ENCODE measurements at places on chromosomes 7 and 10. TPM values are rescaled to one million over a fixed set of nuclear protein-coding genes. Genes with fewer than 3 reads are reported as not detected.

DPY19L1 gene
- 58.3 TPM for total RNA-seq

SEMA3A gene
- 7.9 TPM for total RNA-seq

COBL gene
- total RNA-seq: 1.2 TPM

FGFBP3 gene
- 1.4 TPM for total RNA-seq

FZD8 gene
- total RNA-seq: 55.9 TPM

BLVRA gene
- total RNA-seq: 22.0 TPM

DNA sequence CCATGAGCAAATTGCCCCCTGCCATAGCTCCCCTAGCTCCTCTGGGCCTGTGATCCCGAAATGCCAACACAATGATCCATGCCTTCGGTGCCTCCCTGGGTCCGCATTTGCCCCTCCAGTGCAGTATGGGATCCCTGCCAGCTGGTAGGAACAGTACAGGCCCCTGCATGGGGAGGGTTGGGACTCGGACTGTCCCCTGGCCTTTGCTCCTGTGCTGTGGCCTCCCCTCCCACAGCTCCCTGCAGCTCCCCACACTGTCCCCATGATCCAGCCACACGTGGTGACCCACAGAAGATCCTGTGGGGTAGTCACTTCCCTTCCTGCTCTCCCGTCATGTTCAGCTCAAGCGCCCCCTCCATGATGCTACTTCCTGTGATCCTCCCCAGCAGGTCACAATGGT, 140.3 kb downstream of the MAPK8 start:
- no peak for DNase-seq

DNA sequence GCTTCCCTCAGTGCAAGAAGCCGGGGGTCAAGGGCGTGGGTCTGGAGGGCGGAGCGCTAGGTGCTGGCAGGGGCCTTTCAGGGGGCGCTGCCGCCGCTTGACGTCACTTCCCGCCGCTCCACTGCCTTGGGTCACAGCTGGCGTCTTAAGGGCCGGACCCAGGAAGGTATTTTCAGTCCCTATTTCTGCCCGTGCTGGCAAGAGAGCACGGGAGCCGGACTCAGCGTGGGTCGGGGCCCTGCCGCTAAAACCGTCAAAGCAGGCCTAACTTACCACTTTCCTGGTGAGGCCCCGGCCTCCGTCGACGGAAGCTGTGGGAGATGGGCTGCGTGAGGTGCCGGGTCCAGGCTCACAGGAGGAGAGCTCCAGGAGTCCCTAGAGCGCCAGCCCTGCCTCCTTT, 12.0 kb downstream of the VAX1 start:
- DNase-seq: no peak

- DNase-seq: no peak
These were observed 10.8 kb downstream of the ADAMTS14 start for GRCh38 chr10:70682920-70683600.

GRCh38 chr7:155684543-155684942, 40.1 kb downstream of the RBM33 start:
- DNase-seq: no peak

DNA sequence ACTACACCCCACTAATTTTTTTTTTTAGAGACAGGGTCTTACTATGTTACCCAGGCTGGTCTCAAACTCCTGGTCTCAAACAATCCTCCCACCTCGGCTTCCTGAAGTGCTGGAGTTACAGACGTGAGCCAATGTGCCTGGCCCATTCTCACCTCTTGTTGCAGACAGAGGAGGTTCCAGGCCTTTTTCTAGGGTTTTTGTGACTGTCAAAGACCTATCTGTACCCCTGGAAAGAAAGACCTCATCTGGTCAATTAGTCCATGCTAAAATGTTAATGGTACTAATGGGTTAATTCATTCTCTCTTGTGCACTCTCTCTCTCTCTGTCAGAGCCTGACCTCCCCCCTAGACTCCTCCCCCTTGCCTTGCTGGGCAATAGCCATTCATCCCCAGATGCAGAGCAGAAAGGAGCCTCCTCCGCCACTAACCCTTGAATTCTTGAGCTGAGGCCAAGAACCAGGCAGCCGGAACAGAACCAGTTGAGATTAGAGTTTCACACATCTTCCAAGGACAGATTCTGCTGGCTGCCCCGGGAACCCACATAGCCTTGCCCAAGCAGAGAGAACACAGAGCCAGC, 209.7 kb downstream of the SKIDA1 start:
- no peak for DNase-seq

GRCh38 chr7:159034394-159034793, 110.3 kb downstream of the VIPR2 start:
- no peak for DNase-seq

DNA sequence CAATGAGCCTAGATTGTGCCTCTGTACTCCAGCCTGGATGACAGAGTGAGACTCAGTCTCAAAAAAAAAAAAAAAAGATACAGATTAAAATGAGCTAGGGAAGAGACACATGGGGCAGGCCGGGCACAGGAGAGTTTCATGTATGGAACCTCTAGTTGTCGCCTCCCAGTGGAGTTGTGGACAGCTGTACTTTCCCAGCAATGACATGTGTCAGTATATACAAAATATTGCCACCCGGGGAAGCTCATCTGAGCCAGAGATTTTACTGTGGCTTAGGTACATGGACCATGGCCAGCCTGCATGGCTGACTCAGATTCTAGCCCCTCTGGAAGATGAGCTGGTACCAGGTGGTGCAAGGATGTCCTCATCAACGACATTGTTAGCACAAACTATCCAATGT, 87.4 kb downstream of the COL26A1 start:
- DNase-seq: no peak

DNA sequence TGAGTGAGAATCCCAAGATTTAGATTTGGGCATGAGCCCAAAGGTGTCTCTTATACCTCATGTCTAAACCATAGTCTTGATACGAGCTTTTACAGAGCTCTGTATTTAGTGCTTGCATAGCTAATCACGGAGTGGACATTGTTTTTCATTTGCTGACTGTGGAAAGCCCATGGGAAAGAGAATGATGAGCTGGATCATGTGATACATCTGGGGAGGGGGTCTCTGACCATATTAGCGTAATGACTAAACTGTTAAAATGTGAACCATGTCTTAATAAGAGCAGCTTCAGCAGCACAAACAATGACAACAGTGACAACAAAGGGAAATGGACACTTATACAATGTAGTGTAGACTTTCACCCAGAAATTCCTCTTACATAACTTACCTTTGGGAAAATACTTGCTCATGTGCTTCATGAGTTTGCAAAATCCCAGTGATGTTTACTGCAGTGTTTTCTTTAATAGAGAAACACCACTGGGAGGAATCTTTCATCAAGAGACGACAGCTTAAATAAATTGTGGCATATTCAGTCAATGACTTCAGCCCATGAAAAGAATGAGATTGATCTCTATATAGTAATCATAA, 44.0 kb upstream of the ITGB1 start:
- no peak for DNase-seq

GRCh38 chr10:42367532-42368230, 270.7 kb downstream of the ZNF33B start:
- peak; percentile 92 for DNase-seq

- DNase-seq: peak; percentile 99
These were observed 182.8 kb downstream of the ARHGAP12 start for GRCh38 chr10:31745612-31746376.

- DNase-seq: no peak
These were observed 278.6 kb upstream of the HABP2 start for GRCh38 chr10:113274176-113274829.

- peak; percentile 97 for DNase-seq
These were observed 109.9 kb downstream of the JCAD start for GRCh38 chr10:29949411-29950011.

GRCh38 chr7:66114743-66115649, at the start of gene CRCP:
CRCP (plus strand) TSS chr7:66114847; CDS start chr7:66114963, 116 bp downstream.
- DNase-seq: peak; percentile 82

GRCh38 chr10:79168210-79168609, 99.4 kb downstream of the ZMIZ1 start:
- no peak for DNase-seq

DNA sequence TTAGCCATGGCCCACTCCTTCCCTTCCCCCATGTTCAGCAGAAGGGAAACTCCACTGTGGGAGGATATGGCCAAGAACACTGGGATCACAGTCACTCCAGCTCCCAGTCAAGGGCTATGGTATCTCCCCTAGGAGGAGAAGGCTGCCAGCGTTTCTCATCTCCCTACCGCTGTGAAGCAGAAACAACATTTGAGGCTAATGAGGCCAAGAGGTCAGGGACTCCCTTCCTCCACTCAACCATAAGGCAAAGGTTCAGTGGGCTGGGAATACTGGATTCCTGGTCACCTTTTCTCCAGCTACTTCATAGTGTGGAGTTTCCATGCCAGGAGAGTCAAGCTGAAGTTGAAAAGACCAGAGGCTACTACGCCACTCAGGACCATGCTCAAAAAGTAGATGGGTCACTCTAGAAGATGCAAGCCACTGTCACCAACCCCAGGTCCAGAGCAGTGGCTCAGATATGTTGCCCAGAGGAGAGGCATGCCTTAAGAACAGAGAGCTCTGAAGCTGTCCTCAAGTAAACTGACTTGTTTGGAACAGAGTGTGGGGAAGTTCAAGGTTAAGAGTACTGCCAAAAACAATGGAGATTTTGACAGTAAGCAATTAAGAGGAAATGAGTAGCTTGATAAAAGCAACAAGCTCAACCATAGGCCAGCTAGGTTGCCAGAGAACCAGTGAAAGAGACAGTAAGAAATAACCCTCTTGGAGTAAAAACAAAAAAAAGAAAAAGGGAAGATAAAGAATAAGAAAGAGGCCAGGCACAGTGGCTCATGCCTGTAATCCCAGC, 3.8 kb upstream of the TMEM140 start:
- DNase-seq: no peak

DNA sequence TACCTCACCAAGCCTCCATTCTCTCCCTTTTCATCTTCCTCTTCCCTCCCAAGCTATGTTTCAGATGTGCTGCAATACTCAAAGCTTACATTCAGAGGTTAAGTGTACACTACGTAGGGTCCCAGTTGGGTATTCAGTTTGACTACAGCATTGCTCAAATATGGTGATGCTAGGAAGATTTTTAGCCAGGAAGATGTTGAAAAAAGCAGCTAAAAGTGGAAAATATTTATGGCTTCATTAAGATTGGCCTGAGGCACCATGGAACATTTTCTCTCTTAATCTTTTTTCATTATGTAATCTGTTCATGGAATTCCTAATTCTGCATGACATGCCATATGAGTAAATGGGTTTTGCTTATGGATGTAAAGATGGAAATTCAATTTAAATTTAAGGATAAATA, 72.0 kb upstream of the ABCB5 start:
- DNase-seq: no peak

DNA sequence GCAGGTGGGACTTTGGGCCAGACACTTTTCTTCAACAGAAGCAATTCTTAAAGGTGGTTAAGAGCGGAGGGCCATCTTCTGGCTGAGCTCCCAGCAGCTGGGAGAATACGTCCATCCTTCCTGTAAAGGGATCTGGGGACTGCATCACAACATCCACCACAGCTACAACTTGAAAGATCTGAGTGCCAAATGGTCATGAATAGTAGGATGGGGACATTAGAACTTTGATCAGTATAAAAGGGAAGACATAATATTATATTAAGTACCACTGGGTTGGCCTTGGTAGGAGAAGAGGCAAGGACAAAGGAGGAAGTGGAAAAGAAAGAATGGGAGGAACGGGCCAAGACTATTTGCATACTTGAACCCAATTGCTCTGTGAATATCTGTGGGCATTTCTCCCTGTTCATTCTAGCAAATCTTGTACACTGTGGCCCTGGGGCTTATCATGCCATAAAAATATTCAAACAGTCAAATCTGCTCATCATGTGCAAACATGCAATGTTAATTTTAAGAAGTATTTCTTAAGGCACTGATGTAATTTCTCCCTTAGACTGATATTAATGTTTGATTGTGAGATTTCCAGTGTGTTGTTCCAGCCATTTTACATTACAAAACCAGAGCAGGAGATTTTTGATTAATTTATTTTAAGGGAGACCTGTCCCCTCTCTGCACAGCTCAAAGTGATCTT, 65.5 kb upstream of the CREB5 start:
- DNase-seq: no peak

GRCh38 chr10:132299371-132300336, 8.1 kb downstream of the STK32C start:
- DNase-seq: no peak

DNA sequence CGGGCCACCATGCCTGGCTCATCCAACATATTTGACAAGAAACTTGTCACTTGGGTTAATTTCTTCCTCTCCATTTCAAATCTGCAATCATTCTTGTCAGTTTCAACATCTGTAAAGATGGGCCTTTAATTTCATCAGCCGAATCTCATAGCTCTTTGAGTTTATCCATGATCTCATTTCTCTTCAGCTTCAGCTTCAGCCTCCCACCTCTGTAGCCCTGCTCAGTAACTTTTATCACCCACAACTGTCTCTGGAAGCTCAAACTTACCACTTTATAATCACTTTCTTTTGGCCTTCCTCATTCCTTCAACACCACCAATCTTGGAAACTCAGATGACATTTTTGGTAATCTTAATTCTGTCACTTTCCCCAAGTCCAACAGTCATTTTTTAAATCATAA, 83.2 kb downstream of the CPED1 start:
- DNase-seq: no peak

DNA sequence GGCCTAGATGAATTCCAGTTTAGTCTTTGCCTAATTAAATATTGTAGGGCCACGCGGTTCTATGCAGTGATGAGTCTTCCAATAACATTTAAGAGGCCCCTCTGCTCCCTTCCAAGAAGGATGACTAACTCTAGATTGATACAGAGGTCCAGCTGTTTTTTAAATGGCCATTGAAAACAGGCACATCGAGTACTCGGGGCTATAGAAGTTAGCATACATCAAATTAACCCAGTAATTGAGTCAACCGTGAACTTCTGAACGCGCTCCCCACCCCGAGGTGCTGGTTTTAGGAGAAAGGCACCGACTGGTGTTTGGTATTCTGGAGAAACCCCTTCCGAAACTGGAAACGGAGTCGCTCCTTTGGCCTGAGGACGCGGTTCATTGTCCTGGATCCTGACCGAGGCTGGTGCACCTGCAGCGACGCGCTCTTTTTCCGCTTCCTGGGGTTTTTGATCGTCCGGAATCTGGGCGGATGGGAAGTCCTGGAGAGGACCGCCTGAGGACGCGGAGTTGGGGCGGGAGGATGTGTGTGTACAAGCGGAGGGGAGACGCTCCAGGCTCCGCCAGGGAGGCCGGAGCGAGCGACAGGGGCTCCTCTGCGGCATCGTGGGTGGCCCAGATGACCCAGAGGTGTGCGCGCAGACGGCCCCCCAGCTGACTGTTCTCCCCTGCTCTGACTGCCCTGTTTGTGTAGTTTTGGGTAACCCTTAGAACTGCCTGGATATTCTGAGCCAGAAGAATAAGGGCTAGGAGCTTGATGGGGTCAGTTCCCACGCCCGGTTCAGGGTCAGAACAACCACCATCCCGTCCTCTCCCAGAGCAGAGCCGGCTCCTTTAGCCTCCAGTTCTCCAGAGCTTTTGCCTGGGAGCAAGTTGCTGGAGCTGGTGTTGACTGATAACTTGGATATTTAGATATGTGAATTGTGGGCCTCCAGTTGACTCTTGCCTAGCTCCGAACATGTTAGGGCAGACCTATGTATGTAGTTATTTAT, 711 bp downstream of the FAM221A start:
- DNase-seq: no peak

DNA sequence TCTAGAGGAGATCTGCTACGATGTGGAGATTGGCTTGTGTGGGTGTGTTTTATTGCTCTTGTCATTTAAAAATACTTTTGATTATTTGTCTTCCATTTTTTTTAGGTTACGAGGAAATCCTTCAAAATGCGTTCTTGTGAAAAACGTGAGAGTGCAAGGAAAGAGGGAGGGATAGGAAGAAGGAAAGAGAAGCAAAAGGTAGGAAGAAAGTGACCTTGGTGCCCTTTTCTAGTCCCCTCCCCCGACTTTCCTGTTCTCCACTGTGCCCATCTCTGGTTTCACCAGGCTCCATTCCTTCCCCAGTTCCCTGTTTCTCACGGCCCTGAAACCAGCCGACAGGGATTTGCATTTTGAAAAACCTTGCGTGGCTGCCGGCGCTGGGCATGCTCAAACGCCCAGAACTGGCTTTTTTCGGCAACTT, 506 bp upstream of the GNAI1 start:
- DNase-seq: no peak
